ENCODE measurements at places on chromosomes 3 and 15.

DNA sequence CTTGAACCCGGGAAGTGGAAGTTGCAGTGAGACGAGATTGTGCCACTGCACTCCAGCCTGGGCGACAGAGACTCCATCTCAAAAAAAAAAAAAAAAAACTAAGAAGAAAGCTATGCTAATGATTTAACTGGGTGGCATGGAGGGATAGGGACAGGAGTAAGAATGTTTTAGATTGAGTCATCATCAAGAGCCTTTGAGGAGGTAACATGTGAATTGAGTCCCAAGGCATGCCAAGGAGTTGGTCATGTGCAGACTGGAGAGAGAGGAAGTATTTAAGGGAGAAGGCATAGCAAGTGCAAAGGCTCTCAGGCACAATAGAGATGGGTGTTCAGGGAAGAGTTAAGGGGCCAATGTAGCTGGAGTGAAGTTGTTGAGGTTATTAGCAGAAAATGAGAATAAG, 9.1 kb downstream of the BNC1 start:
- DNase-seq, result no peak

DNA sequence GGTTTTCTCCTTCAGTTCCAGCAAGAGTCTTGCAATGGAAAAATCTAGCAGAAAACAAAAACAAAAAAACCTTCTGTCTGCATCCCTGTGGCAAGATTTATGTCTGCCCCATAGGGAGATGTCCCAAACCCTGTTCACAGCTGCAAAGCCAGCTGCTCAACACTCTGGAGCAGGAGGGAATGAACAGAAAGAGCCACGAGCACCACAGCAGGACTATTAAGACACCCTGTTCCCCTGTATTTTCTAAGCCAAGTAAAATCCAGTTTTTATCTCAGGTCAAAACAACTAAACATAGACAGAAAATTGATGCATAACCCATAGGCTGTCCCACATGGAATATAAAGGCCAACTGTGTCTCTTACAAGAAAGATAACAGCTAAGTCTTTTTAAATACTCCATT, 357.9 kb downstream of the LSAMP start:
- DNase-seq, result no peak

DNA sequence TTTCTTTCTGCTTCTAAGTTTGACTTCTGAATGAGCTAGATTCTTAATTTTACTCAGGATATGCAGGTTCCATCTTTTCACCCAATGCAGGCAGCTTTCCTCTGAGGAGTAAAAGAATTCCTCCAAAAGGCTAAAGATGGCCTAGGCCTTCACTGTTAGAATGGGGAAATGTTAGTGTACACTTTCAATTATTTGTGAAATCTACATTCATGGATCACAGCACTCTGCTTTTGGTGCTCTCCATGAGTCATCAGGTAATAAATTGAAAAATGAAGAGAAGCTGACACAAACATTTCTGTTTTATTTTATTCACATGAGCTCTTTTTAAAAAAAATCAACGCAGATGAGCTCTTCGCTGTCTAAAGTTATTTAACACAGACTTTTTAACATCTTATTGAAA, 502.5 kb upstream of the GOLIM4 start:
- no peak for DNase-seq

GRCh38 chr3:35849963-35850362, 210.6 kb downstream of the ARPP21 start:
- no peak for DNase-seq

GRCh38 chr3:125395091-125395490, 20.0 kb upstream of the ZNF148 start:
- DNase-seq, result no peak

DNA sequence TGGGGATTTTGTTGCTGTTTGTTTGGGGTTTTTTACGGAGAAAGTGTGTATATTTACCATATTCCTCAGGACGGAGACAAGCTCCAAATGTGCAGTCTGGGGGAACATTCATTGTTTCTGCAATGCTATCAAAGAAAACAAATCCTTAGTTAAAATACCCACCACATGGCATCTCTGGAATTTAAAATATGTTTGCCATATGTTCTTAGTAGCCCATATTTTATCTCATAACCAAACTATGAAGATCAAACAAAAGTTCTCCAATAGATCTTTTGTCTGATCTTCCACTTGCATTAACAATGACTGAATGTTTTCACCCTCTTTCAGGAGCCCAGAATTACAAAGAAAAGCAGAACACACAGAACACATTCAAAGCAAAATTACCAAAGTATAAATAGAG, 35.3 kb downstream of the EFHB start:
- no peak for DNase-seq

DNA sequence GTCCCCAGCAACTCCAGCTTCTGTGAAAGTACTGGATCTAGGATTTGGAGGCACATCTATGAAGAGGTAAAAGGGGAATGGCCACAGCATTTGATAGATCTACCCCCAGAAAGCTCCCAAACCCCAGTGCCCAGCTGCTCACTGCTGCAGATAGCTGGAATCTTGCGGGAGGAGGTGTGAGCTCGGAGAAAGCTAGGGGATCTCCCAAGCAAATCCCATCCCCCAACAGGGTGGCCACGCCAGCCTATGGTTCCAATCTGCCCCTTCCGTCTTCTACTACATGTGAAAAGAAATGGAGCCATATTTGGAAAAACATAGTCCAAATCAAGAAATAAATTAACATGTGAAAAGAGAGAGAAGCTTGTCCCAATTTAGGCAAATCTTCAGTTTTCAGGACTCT, 42.0 kb downstream of the SEMA5B start:
- DNase-seq, result no peak

- no peak for DNase-seq
These were observed 98.2 kb downstream of the NR2F2 start for GRCh38 chr15:96428742-96429141.

DNA sequence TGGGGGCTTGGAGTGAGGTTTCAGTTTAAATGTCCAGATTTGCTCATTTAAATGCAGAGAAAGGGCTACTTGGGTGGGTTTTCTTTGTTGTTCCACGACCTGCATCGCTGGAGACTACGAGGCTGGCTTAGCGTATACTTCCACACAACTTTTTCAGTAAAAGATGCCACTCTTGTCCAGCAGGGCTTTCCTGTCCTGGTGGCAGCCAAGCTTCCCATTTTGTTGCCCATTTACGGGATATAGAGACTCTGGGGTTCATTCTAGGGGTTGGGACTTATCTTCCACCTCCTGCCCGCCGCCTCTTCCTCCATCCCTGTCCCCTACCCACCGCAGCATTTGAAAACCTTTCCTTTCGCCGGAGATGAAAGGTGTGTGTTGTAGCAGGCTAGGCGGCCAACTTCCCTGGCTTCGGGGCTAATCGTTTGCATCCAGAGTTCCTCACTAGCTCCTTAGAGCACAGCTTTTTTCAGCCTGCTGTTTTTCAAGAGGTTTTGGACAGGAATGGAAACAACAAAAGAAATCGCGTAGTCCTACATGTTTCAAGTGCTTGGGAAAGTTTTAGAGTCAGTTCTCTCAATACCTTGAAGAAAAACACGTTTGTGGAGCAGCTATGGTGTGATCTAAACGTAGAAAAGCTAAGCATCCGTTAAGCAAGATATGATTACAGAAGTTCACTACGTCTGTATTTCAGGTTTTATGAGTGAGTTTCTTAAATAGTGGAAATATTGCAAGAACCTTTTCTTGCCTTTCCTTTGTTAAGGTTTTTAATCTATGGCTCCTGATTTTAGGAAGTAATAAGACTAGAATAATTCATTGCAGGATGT, 843 bp downstream of the CHRNA5 start:
- no peak for DNase-seq

DNA sequence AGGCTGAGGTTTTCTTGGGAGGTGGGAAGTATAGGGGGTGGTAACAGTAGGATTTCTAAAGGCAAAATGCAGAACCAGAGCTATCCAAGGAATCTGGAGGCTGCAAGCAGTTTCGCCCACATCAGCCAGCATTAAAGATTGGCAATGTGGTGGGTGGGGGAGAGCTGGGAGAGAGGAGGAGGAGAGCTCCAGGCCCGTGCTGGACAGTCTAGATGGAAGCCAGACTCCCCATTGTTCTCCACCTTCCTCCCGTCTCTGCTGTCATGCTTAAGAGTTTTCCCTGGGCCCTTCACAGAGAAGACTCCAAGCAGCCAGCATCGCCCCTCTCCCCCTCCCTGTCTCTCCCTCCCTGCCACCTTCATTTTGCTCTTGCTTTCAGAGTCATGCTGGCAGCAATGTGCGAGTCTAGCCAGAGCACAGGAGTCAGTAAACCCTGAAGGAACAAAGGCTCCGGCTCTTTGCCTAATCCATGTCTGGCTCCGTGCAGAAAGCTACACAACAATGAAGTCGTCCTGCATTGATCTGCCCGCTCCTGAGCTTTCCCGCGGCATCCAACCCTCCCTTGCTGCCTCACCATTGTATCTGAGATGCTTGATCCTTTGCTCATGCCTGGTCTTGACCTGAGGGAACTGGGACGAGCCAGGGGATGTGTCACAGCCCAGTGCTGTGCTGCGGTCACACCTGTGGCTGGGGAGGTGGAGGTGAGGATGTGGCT, 282.9 kb downstream of the NTRK3 start:
- peak; percentile 87 for DNase-seq

GRCh38 chr3:58217209-58217811, 6.5 kb upstream of the DNASE1L3 start:
- peak; percentile 41 for DNase-seq

DNA sequence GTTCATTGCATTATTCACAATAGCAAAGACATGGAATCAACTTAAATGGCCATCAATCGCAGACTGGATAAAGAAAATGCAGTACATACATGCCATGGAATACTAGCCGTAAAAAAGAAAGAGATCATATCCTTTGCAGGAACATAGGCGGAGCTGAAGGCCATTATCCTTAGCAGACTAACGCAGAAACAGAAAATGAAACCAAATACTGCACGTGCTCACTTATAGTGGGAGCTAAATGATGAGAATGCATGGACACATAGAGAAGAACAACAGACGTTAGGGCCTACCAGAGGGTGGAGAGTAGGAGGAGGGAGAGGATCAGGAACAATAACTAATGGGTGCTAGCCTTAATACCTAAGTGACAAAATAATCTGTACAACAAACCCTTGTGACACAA, 57.9 kb downstream of the RASA2 start:
- no peak for DNase-seq

DNA sequence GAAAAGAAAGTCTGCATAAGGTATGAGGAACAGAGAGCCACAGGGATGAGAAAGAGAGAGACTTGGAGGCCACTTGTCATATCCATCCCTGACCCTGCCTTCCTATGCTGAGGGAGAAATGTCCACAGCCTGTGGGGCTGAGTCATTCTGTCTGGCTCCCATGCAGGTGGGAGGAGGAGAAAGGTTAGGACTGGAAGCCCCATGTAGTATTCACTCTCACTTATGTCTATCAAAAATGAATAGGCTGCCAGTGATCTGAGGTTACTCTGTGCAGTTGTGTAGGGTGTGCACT, 71.3 kb downstream of the RAB11A start:
- DNase-seq, result no peak

- no peak for DNase-seq
These were observed 45.4 kb downstream of the MAGI1 start for GRCh38 chr3:65993134-65993900.

GRCh38 chr3:182629521-182629920, 163.8 kb upstream of the ATP11B start:
- no peak for DNase-seq

DNA sequence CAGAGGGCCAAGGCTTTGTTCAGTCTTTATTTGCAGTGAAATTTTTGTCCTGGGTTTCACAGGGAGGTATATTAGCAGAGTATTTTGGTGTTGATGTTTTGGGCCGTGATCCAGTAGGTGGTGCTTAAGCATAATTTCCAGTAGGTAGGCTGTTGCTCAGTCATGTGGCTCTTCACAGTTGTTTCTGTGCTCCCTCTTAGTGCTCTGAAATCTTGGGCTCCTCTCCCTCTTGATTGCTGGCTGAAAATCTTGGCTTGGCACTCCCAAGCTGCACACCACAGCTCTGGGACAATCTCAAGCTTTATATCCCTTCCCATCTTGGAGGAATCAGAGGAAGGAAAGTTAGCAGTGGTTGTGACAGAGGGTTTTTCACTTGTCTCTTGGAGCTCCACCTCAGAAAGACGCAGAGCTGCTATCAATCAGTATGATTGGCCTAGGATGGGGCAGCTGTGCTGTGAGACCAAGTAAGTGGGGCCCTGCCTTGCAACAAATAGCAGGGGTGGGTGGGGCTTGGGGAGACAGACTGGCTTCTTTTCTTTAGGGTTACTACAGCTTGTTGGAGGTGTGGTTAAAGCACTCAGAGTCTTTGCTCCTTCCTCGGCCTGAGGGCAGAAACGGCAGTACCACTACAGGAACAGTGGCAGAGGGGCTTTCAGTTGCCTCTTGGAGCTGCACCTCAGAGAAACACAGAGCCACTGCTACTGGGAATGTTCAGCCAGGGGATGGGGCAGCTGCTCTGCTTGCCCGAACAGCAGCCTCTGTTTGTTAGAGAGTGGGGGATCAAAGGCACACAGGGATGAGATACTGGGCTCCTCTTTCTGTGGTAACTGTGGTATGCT, 627.0 kb downstream of the SI start:
- no peak for DNase-seq

GRCh38 chr3:3851621-3852323, 52.5 kb downstream of the LRRN1 start:
- no peak for DNase-seq

DNA sequence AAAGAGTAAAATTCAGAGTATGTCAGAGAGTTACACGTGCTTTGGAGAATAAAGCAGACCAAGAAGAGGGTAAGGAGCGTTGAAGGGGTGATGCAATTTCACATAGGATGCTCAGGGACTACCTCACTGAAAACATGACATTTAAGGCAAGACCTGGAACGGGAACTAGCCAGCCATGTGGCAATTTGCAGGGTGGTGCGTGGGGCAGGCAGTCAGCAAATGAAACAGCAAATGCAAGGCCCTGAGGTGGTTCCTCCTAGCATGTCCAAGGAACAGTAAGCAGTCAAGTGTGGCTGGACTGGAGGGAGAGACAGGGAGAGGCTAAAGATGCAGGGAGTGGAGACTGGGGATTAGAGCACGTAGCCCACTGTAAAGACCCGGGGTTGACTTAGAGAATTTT, 146.1 kb upstream of the LPP start:
- no peak for DNase-seq

- DNase-seq, result no peak
These were observed 58.2 kb downstream of the KLHL6 start for GRCh38 chr3:183497313-183497712.

Measured in posterior cingulate gyrus (tissue), 11 donors.